ENCODE measurements at places on chromosomes 1 and 21. TPM values are rescaled to one million over a fixed set of nuclear protein-coding genes. Genes with fewer than 3 reads are reported as not detected.

DNA sequence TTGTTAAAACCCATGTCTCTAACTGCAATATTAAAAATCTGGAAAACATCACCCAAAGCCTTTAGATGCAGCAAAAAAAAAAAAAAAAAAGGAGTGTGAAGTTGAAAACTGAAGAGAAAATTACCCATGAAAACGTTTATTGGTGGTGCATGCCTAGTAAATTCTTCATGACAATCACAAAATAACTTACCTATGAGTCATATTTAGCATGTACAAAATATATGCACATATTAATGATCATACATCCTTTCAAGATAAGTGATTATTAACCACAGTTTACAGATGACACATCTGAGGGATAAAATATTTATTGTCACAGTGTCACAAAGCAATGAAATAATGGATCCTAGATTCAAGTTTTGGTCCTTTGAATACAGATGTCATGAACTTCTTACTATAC, 505.2 kb upstream of the NR5A2 start:
- no peaks in the 10 kb centered on the region for H3K27me3 ChIP-seq
- DNase-seq: no peak
- H3K4me3 ChIP-seq: no peak overlapping the region
- H3K36me3 ChIP-seq: no peaks in the 10 kb centered on the region
- no peaks in the 10 kb centered on the region for H3K4me1 ChIP-seq
- H3K27ac ChIP-seq: no peak overlapping the region

- no peak for DNase-seq
- no peaks in the 10 kb centered on the region for H3K27me3 ChIP-seq
- H3K4me1 ChIP-seq: peaks cover 6% of the 10 kb centered on the region
- no peak overlapping the region for H3K4me3 ChIP-seq
Measured at GRCh38 chr21:42616941-42617340, 36.5 kb upstream of the PDE9A start.

CHI3L2 gene
- 1.2 TPM for polyA plus RNA-seq

GRCh38 chr1:219460896-219461815, 151.7 kb downstream of the ZC3H11B start:
- H3K4me1 ChIP-seq: peaks cover 61% of the 10 kb centered on the region
- no peaks in the 10 kb centered on the region for H3K36me3 ChIP-seq
- DNase-seq: peak; percentile 90
- H3K27ac ChIP-seq: peak overlapping the region; percentile 78
- H3K4me3 ChIP-seq: no peak overlapping the region

- no peak overlapping the region for H3K27ac ChIP-seq
- DNase-seq: no peak
- no peaks in the 10 kb centered on the region for H3K4me1 ChIP-seq
- no peaks in the 10 kb centered on the region for H3K36me3 ChIP-seq
- H3K27me3 ChIP-seq: no peaks in the 10 kb centered on the region
- no peak overlapping the region for H3K4me3 ChIP-seq
Measured at GRCh38 chr1:215860833-215861232, 293.7 kb downstream of the KCTD3 start.

DNA sequence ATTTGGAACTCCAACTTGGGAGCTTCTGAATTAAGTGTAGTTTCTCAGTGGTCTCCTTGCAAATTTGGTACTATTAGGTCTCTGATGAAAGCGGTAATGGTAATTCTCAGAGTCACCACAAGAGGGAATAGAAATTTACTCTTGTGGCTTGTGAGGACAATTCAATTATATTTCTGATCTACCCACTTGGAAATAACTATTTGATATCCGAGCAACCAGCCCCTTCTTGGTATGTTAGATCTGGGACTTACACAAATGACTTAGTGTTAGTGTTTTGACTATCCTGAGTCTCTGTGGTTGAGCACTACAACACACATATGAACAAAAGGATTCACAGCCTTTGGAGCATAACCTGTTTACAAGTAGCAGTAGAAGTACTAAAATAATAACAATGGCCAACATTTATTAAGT, 68.1 kb downstream of the RPS6KA1 start:
- H3K36me3 ChIP-seq: no peaks in the 10 kb centered on the region
- no peaks in the 10 kb centered on the region for H3K27me3 ChIP-seq
- peak; percentile 57 for DNase-seq
- H3K27ac ChIP-seq: no peak overlapping the region
- H3K4me1 ChIP-seq: peaks cover 17% of the 10 kb centered on the region
- H3K4me3 ChIP-seq: no peak overlapping the region

- H3K27me3 ChIP-seq: no peaks in the 10 kb centered on the region
- DNase-seq: no peak
- H3K27ac ChIP-seq: no peak overlapping the region
- H3K36me3 ChIP-seq: no peaks in the 10 kb centered on the region
- no peak overlapping the region for H3K4me3 ChIP-seq
Measured at GRCh38 chr1:186188736-186189135, 186.3 kb downstream of the TPR start.

DNA sequence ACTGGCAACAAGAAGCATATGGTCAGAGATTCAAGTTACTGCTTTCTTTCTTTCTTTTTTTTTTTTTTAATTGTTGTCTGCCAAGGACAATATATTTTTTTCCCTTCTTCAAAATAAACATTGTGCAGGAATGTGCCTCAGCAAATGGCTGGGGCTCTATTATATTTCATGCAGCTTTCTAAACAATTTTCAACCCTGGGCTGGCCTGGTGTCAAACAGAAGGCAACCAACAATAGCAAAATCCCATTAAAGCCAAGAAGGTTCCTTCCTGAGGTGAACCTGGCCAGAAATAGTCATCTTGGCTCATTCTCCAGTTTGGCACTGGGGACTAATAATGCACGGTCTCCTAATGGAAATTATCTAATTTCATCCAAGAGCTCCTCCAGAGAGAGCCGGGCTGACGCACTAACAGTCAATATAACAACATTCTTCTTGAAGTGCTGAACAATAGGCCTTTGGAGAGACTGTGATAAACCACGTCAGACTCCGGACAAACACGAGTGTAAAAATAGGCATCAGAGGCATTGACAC, 35.7 kb upstream of the HLX start:
- H3K36me3 ChIP-seq: no peaks in the 10 kb centered on the region
- no peak overlapping the region for H3K4me3 ChIP-seq
- H3K27me3 ChIP-seq: no peaks in the 10 kb centered on the region

NFIA gene
- 5.3 TPM for polyA plus RNA-seq
